Hypothalamus (tissue), 51 donors: ENCODE measurements at places on chromosomes 2 and 18.

DNA sequence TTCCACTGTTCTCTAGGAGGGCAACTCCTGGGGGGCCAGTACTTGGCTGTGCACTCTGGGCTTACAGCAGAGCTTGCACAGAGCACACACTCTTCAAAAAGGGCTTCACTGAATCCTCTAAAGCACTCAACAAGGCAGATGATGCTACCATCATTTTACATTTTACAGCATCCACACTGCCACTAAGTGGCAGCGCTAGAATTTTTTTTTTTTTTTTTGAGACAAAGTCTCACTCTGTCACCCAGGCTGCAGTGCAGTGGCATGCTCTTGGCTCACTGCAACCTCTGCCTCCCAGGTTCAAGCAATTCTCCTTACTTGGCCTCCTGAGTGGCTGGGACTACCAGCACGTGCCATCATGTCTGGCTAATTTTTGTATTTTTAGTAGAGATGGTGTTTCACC is 8.6 kb downstream of the AMMECR1L start:
- DNase-seq: no peak

DNA sequence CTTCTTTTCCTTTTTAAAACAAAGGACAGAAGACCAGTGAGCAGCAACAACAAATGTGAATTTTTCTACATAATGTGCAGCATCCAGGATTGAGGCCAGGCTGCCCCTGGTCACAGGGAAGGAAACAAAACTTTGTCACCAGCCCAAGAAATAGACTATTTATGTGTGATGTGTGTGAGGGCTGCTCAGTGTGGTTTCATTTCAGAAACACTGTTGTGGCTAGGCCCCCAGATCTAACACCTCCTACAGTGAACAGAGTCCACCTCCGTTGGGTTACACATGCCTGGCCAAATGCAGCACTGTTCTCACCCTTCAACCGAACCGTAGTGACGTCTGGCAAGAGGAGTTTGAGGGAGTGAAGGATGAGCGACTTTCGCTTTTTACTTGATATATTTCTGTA is 146.3 kb upstream of the RIOK3 start:
- no peak for DNase-seq

- DNase-seq: no peak
Observed at GRCh38 chr2:129276978-129277584, 702.4 kb upstream of the RAB6C start.

DNA sequence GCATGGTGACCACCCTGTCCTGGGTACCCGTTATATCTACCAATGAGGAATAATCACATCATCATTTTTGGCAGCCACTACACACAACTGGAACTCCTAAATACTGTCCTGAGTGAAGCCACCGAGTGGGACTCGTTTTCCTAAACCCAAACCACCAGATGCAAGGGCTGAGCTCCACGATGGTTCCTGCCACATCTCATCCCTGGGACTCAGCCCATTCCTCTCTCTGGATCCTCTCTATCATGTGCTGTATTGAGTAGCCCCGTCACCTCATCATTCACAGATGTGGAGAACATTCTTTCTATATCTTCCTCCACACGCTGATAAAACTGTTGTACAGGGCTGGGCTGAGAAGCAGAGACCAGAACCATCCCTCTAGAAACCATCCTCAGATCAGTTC is 79.4 kb upstream of the SMAD7 start:
- no peak for DNase-seq

- no peak for DNase-seq
Observed at GRCh38 chr2:95309599-95309998, 12.5 kb downstream of the KCNIP3 start.

- no peak for DNase-seq
Observed at GRCh38 chr2:66673286-66673685, 238.4 kb downstream of the MEIS1 start.

- no peak for DNase-seq
Observed at GRCh38 chr2:98473995-98474780, 29.5 kb downstream of the INPP4A start.

DNA sequence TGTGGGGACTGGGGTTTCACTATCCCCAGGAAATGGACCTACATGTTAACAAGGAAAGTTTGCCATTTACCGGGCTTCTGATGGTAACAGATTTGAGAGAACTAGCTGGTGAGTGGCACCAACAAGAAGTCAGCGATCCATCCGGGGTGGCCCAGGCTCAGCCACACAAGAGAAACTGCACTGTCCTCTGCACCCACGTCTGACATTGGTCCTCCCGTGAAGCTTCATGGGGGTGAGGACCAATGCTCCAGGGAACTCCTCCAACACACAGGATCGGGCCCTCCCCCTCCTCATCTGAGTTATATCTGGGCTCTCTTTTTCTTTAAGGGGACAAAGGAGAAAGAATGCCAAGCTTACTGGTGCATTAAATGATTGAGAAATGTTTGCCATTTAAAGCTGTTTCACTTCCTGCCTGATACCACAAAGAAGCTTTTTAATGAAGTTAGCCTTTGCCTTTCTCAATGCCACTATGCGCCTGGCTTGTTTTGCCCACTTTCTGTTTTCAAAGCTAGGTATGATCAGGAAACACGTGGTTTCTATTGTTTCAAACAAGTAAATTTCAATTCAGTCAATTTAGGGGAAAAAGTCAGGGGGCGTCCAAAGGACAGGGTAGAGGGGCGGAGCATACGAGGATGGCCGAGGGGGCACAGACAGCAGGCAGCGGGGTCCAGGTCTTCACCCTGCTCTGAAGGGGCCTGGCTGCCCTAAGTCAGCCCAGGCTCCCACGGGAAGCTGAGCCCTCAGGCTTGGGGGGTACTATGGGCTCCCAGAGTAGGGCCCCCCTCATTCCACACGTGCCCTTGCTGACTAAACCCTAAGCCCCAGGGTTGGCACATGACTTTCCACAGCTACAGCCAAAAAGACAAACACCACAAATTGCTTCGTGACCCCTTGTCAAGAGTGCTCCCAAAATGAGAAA is 204.0 kb upstream of the ID2 start:
- no peak for DNase-seq

GRCh38 chr2:113216321-113216720 is 42.5 kb downstream of the PSD4 start:
- DNase-seq: no peak

GRCh38 chr2:213007290-213007838 is 144.0 kb downstream of the IKZF2 start:
- DNase-seq: no peak

DNA sequence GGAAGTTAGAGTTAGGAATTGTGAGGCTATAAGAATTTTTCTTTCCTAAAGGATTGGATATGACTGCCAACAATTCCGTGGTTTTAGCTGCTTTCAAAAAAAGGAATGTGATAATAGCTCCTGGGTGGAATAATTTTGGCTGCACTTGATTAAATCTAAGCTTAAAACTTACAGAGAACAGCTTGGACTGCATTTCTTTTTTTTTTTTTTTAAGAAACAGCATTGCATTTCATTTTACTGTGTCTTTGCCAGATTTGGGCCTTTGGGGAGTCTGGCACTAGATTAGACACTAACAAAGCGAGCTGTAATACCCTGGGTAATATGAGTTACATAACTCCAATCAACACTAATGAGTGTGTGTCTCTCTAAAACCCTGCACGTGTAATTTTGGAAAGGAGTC is 37.8 kb upstream of the ZNF397 start:
- DNase-seq: no peak

DNA sequence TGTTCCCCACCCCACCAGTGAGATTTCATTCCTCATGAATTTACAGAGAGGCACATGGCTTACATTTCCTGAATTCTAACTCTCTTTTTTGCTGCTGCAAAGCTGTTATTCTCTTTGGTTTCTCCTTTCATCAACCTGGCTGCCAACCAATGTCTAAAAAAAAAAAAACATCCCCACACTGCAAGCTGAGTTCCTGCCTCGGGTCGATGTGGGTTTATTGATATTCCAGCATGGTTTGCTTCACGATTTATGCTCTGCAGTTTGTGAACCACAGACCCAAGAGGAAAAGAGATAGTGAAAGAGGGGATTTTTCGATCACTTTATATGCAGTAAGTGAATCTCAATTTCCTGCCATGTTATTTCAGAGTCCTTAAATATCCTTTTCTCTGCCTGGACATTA is 363.6 kb downstream of the LPIN1 start:
- DNase-seq: no peak

DNA sequence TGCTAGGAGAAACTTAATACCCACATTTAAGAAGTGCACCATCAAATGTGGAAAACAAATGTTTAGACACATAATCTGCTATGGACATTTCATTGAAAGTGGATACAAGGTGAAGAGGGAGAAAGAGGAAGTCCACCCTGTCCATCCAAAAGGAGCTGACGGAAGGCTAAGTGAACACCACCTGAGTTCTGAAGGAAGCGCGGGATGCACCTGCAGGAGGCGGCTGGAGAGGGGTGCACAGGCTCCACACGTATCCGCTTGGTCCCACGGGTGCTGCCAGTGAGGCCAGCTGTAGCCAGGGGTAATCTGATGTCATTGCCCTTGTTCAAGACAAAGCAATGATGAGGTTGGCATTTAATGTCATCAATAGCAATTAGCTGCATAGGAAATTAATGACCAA is 75.9 kb upstream of the TMEM18 start:
- DNase-seq: no peak

DNA sequence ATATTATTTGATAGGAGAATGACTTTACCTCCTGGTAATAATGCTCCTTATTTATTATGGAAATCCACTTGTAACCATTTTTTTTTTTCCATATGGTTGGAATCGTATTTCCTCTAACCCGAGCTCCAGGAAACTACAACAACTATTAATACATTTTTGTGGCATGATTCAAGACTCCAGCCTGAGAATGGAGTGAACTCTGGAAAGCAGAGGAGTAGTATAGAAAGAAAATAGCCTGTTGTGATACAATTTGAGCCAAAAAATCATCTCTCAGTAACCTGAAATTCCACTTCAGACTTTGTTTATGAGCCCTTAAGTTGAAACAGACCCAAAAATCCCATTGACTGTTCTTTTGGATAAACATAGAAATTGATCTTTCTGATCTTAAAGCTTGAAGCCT is 921.1 kb downstream of the SOCS6 start:
- DNase-seq: no peak
